Activated naive CD8-positive, alpha-beta T cell treated with anti-CD3 and anti-CD28 coated beads, Interleukin-2, amount 10 ng/mL, durations not matched to agents 7 days and 5 days (primary cell): ENCODE measurements at places on chromosomes 5 and 9. TPM values are rescaled to one million over a fixed set of nuclear protein-coding genes. Genes with fewer than 3 reads are reported as not detected.

Gene N4BP3
- 5.3 TPM for total RNA-seq

Gene SLC4A9
- total RNA-seq, result 0.17 TPM

Gene ENTREP1
- total RNA-seq, result not detected

Gene ARL14EPL
- not detected for total RNA-seq

Gene SPATA31E1
- not detected for total RNA-seq

Gene MIGA2
- total RNA-seq, result 66.0 TPM

Gene PRR7
- total RNA-seq, result 10.0 TPM

Gene EXOC3
- 77.5 TPM for total RNA-seq

Gene GLIPR2
- total RNA-seq, result 58.1 TPM

Gene CBY3
- total RNA-seq, result not detected

Gene IFNB1
- 0.61 TPM for total RNA-seq

Gene ZFYVE16
- total RNA-seq, result 20.8 TPM

Gene GPRIN1
- 1.5 TPM for total RNA-seq

Gene BARX1
- total RNA-seq, result 1.4 TPM

Gene RECK
- total RNA-seq, result 8.8 TPM
